Suprapubic skin (tissue), 4 donors: ENCODE measurements at places on chromosomes 12 and 14. TPM values are rescaled to one million over a fixed set of nuclear protein-coding genes. Genes with fewer than 3 reads are reported as not detected.

DNA sequence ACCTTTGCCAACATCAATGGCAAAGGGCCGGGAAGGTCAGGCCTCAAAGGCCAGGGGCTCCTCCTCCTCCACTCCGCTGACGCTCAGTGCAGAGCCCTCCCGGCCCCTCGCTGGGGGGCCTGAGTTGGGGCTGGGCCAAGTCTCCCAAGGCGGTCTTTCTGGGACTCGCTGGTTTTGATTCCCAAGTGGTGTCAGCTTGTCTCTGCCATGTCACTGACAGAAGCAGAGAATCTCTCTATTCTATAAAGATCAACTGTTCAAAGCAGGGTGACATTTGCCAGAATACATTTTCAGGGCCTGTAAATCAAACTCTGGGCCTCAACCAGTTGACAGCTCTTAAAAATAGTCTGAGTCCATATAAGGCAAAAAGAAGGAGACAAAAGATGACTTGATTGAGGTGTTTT, 75.9 kb downstream of the CCDC88C start:
- H3K27ac ChIP-seq, result no peak overlapping the region
- no peak overlapping the region for H3K4me3 ChIP-seq
- H3K4me1 ChIP-seq, result no peaks in the 10 kb centered on the region
- no peaks in the 10 kb centered on the region for H3K27me3 ChIP-seq
- DNase-seq, result no peak
- peaks cover 24% of the 10 kb centered on the region for H3K36me3 ChIP-seq

- H3K4me3 ChIP-seq, result no peak overlapping the region
- no peak for DNase-seq
- no peaks in the 10 kb centered on the region for H3K4me1 ChIP-seq
- H3K36me3 ChIP-seq, result no peaks in the 10 kb centered on the region
- no peak overlapping the region for H3K27ac ChIP-seq
Observed at GRCh38 chr14:66120402-66120801, 365.8 kb upstream of the CCDC196 start.

The PCED1B gene
- 5.1 TPM for total RNA-seq

The KCNC2 gene
- not detected for total RNA-seq

GRCh38 chr12:88207921-88208620, 66.0 kb downstream of the TMTC3 start:
- DNase-seq, result no peak
- no peaks in the 10 kb centered on the region for H3K4me1 ChIP-seq
- no peak overlapping the region for H3K4me3 ChIP-seq

The ZNF26 gene
- 11.0 TPM for total RNA-seq

- H3K27me3 ChIP-seq, result no peaks in the 10 kb centered on the region
- no peak overlapping the region for H3K27ac ChIP-seq
- no peaks in the 10 kb centered on the region for H3K4me1 ChIP-seq
Observed at GRCh38 chr12:99235381-99235780, 412.2 kb upstream of the GARIN6 start.

The PRH2 gene
- not detected for total RNA-seq

GRCh38 chr12:76274420-76275083, 73.7 kb downstream of the BBS10 start:
- DNase-seq, result no peak
- H3K4me3 ChIP-seq, result no peak overlapping the region
- no peaks in the 10 kb centered on the region for H3K36me3 ChIP-seq
- H3K4me1 ChIP-seq, result no peaks in the 10 kb centered on the region
- no peak overlapping the region for H3K27ac ChIP-seq

DNA sequence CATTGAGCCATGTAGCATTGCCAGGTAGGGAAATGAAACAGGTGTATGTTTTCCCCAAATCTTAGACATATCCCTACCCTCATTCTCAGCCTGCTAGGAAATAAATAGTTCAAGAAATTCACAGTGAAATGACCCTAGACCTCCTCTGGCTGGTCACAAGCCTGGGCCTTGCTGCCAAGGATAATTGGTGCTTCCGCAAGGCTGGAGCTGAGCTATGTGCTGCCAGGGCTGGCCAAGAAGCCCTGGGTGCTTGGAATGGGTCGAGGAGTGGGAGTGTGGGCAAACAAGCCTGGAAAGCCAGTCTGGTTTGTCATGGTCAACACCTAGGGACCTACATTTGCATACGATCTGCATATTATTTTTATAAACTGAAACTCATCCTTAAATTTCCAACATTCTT, 31.3 kb upstream of the SLC10A1 start:
- DNase-seq, result no peak

- no peaks in the 10 kb centered on the region for H3K36me3 ChIP-seq
- H3K4me1 ChIP-seq, result peaks cover 27% of the 10 kb centered on the region
- no peak for DNase-seq
- H3K27me3 ChIP-seq, result no peaks in the 10 kb centered on the region
- H3K27ac ChIP-seq, result no peak overlapping the region
Observed at GRCh38 chr14:23175823-23176222, 7.6 kb downstream of the SLC7A8 start.

- no peaks in the 10 kb centered on the region for H3K27me3 ChIP-seq
- H3K4me1 ChIP-seq, result peaks cover 14% of the 10 kb centered on the region
- H3K36me3 ChIP-seq, result no peaks in the 10 kb centered on the region
- H3K27ac ChIP-seq, result no peak overlapping the region
- DNase-seq, result no peak
- H3K4me3 ChIP-seq, result no peak overlapping the region
Observed at GRCh38 chr12:89261982-89262381, 90.3 kb downstream of the DUSP6 start.

DNA sequence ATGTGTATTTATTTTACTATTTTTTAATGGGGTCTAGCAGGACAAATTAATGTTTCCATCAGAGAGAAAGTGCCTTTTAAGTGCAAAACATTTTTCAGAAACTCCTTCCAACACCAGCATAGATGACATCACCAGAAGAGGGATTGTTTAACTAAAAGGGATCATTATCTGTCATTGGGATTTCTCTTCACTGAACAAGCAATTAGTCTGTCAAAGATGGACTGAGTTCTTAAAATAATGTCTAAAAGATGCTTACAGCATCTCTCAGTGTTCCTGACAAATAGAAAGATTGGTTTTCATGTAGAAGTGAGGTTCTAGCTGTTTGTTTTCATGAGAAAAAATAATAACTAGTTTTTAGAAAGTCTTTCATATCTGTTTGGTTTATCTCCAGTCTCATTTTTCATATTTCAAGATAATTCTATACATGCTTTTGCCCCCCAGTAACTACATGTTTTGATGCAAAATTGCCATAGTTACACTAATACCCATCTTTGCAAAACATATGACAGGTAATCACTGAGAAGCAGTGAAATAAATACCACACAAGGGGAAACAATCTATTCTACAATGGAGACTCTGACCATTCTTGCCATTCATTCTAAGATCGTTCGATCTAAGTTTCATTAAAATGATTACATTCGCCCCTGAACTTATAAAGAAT, 850.3 kb downstream of the GALC start:
- H3K4me3 ChIP-seq, result no peak overlapping the region
- H3K27me3 ChIP-seq, result no peaks in the 10 kb centered on the region
- no peaks in the 10 kb centered on the region for H3K36me3 ChIP-seq
- no peaks in the 10 kb centered on the region for H3K4me1 ChIP-seq
- DNase-seq, result no peak
- H3K27ac ChIP-seq, result no peak overlapping the region
